Left hindlimb (tissue), 1 donor: ENCODE measurements at places on chromosomes 7 and 10.

- DNase-seq, result no peak
Measured at GRCh38 chr7:74074770-74075169, 8.8 kb upstream of the LIMK1 start.

DNA sequence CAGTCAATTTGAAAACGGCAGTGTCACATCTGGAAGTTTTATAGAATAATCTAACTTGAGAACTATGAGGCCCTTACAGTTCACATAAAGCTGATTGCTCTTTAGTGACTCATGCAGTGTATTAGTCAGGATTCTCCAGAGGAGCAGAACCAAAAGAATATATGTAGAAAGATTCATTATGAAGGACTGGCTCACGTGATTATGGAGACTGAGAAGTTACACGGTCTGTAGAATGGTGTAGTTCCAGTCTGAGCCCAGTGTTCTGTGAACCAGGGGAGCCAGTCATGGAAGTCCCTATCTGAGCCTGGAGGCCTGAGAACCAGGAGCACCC is 21.5 kb downstream of the RBM33 start:
- no peak for DNase-seq

DNA sequence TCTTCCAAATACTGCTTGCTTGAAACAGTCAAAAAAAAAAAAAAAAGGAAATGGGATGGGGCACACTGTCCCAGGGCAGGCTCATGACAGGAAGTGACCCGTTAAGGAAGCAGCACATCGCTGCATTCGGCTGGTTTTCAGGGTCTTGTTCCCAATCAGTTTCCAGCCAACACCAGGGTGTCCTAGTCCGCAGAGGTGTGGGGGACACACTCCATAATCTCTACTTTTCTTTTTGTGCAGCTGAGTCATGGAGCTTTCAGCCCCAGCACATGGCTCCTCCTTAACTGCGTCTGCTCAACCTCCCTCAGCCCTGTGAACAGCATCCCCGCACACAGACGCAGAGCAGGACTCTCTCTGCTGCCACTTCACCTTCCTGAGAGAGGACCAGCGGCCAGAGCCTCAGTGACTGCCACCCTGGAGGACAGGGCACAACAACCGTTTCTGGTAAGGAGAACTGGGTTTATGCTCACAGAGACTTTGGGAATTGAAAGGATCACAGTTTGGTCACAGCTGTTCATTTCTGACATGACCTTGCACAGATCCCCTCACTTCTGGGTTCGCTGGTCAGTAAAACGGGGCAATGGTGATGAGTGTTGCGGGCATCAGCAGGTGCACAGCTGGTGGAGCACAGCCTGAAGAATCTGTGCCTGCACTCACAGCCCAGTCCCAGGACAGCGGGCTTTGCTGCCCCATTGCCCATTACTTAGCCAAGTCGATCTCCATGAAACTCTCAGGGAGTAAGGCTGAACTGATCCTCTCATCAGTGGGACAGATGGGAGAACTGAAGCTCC is at the start of gene GIMAP5:
Gene GIMAP5, plus strand, starts transcription at position 154 of the 791 bp plus-strand sequence. CDS start 3,467 bp downstream, outside the sequence.
- DNase-seq, result no peak

DNA sequence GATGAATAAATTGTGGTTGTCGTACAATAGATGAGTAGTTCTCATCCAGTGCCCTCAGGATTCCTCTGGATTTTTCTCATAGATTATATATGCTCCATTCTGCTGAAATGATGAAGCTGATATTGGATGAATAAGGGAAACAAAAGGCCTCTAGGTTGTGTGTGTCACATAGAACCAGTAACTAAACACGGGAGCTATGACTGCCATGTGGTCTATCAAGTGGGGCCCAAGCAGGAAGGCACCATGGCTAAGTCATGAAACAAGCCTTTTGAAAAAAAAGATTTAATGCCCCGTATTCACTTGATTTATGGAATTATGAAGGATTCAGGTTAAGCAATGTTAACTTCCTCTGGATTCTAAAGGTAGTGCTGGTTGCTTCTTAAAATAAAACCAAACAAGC is 225.1 kb downstream of the TCF7L2 start:
- no peak for DNase-seq

DNA sequence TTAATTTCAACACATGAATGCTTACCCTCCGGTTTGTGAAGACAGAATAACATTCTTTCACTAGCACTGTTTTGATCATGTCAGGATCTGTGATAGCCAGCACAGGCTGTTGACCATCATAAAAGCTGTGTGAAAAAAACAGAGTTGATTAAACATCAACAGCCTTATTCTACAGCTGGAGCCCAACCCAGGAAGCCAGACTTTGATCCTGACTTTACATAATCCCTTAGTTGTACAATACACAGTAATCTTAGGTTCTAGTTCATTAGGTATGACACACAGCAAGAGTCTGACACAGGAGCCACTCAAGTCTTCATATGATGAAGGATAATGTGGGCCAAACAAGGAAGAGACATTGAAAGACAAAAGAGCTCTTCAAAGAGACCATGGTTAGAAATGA is 11.4 kb downstream of the CYP3A4 start:
- no peak for DNase-seq
